Endothelial cell (in vitro differentiated cells): ENCODE measurements at places on chromosomes 6 and 20.

DNA sequence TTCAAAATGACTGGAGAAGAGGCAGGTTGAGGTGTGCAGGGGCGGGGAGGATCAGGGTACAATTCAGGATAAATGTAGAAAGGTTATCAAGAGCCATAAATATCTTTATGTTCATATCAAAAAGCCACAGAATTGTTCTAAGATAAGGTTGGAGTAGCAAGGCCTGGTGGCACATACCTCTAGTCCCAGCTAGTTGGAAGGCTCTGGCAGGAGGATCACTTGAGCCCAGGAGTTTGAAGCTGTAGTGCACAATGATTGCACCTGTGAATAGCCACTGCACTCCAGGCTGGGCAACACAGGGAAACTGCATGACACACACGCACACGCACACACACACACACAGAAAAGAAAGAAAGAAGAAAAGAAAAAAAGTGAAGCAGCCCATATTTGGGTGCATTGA lies 194.8 kb downstream of the GRIK2 start:
- no peak overlapping the region for H3K4me3 ChIP-seq
- H3K4me1 ChIP-seq: no peaks in the 10 kb centered on the region
- H3K27me3 ChIP-seq: no peaks in the 10 kb centered on the region
- H3K36me3 ChIP-seq: no peaks in the 10 kb centered on the region

DNA sequence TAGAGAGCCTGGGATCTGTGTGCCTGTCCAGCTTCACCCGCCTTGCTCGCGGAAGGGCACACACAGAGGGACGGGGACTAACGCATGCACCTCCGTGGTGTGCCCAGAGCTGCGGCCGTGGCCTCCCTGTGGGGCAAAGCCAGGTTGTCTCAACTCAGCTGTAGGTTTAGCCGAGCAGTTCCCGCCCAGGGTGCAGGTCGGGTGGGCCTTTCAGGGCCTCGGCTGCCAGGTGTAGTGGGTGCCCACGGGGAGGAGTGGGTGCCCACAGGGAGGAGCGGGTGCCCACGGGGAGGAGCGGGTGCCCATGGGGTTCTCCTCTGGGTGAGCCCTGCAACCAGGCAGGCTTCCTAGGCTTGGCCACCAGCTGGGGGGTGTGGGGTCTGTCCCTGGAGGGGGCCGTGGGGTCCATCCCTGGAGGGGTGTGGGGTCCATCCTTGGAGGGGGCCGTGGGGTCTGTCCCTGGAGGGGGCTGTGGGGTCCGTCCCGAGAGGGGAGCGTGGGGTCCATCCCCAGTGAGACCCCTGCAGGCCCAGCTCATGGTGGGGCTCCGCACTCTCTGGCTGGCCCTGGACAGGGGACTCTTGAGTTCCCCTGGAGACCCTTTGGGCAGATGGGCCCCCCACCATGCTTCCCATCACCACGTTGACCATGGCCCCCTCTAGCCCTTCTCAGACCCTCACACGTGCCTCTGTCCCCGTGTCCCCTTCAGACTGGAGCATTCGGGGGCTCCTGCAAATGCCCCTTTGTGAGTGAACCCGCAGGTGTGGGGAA lies 37.8 kb upstream of the CHRNA4 start:
- H3K27me3 ChIP-seq: peaks cover 23% of the 10 kb centered on the region
- no peak for DNase-seq
- H3K4me1 ChIP-seq: no peaks in the 10 kb centered on the region
- no peaks in the 10 kb centered on the region for H3K36me3 ChIP-seq
- no peak overlapping the region for H3K27ac ChIP-seq

DNA sequence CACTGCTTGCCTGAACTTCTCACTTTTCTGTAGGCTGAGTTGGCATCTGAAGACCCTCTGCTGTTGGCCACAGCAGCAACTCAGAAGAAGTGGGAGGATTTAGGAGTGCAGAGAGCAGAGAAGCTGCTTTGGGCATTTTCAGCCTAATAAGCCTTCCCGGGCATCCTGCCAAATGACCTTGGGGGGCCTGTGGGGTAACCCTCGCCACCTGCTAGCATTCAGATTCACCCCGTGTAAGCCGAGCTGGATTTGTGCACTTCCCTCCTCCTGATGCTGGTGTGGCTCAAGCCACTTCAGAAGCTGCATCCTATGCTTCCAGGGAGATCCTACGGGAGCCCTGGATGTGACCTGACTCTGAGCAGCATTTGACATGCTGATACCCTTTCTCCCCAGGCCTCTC lies 114.8 kb downstream of the LRFN2 start:
- no peaks in the 10 kb centered on the region for H3K36me3 ChIP-seq
- no peak overlapping the region for H3K27ac ChIP-seq
- DNase-seq: no peak
- H3K4me1 ChIP-seq: peaks cover under 1% of the 10 kb centered on the region
- H3K27me3 ChIP-seq: peaks cover 7% of the 10 kb centered on the region

DNA sequence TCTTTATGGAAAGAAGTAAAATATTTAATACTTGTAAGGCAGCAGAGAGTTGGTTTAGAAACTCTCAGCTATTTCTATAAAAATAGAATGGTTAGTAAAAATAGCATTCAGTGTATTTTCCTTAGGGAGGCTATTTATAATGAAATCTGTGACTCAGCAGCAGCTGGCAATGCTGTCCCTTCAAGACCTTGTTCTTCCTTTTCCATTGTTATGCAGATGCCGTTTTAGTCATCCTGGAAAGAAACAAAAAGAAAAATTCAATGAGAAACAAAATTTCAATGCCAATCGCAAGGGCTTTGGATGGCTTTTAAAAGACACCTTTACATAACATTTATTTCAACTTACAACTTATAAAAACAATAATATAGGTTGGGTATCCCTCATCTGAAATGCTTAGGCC lies 17.5 kb downstream of the MPC1 start:
- peaks cover 1% of the 10 kb centered on the region for H3K27me3 ChIP-seq
- peaks cover 4% of the 10 kb centered on the region for H3K36me3 ChIP-seq
- no peak overlapping the region for H3K4me3 ChIP-seq
- no peak overlapping the region for H3K27ac ChIP-seq
- peaks cover 11% of the 10 kb centered on the region for H3K4me1 ChIP-seq
- DNase-seq: no peak

GRCh38 chr6:32189742-32190053 lies 304 bp downstream of the PBX2 start:
- H3K36me3 ChIP-seq: peaks cover 27% of the 10 kb centered on the region
- H3K27me3 ChIP-seq: peaks cover 16% of the 10 kb centered on the region
- DNase-seq: no peak
- H3K4me1 ChIP-seq: peaks cover 70% of the 10 kb centered on the region
- peak overlapping the region; percentile 100 for H3K4me3 ChIP-seq
- no peak overlapping the region for H3K27ac ChIP-seq
